ENCODE measurements at places on chromosomes 2 and 18.

DNA sequence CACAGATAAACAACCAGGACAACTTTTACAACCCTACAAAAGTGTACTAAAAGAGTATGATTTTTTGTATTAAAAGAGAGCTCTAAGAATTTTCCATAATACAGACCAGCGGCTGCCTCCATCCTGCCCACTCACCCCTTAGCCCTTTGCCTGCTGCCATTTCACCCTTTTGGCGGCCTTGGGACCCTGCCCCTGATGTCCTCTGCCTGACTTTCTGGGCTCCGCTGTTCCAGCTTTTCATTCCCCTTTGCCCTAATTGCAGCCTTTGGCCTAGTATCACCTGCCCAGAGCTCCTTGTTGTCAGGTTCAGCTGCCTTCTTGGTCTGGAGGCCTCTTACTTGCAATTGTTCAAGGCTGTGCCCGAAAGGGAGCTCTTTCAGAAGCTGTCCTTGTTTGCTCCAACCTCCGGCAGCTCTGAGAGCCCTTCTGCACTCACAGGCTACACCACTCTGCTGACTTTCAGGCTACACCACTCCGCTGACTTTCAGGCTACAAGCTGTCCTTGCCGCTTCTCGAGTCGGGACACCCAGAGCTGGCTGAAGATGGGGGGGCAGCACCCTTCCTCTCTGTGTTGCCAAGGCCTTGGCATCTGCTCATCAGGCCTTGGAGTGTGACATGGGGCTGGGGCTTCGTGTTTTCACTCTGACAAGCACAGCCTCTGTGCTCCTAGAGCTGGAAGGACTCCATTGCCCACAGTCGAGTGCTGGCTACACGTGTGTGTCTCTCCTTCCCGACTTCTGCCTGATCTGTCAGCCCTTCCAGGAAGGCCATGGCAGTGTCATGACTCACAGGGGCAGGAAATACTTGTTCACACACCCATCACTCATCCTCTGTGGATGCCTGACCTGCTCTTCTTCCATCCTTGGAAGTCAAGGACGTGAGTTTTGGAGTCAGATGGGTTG, 43.1 kb upstream of the HDAC4 start:
- DNase-seq: no peak

DNA sequence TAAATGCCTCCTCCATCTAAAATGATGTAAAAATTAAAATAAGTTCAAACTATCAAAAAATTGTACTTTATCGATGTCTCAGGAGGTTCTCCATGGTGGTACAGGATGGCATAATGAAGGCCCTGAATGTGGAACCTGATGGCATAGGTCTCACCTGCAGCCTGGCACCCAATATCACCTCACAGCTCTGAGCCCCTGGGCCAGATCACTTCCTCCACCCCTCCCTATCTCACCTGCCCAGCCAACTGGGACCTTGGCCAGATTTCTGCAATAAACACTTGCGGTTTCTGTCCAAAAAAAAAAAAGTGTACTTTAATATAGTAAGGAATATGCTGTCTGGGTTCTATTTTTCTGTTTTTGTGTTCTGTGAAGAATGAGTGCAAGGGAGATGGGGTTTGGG, 6.7 kb upstream of the RBM45 start:
- DNase-seq: no peak

DNA sequence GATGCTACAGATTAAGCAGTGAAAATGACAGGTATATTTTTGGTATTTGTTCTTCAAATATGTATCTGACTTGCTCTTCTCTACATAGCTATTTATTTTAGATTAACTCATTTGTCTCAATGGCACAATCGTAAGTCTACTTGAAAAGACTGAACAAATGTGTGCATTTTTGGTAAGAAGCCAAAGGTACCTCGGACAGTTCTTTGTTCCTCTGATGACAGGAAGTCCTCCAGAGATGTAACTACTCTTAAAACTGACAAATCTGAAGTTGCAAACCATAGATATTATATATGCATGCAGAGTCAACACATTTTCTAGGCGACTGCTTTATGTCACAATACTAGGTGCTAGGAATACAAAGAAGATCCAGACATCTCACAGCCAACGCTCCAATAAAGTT, 36.7 kb downstream of the NDUFAF7 start:
- no peak for DNase-seq

DNA sequence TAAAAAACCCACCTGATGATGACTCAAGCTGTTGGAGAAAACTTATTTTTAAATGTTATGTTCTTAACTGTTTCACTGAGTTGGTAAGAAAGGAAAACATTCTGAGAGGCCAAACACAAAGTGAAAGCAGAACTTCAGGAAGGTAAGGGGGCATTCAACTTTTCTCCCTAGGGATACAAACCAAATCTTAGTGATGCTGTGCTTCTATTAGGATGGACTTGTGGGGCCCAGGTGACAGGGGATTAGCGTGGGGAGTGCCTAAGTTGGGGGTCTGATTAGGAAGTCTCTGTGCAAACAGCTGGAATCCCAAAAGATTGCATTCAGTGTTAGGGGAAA, 18.5 kb downstream of the PDCL3 start:
- no peak for DNase-seq

GRCh38 chr2:232549655-232550353, 553 bp downstream of the TIGD1 start:
- DNase-seq: peak; percentile 8

- DNase-seq: no peak
These were observed 25.4 kb downstream of the SLC40A1 start for GRCh38 chr2:189555232-189555631.

DNA sequence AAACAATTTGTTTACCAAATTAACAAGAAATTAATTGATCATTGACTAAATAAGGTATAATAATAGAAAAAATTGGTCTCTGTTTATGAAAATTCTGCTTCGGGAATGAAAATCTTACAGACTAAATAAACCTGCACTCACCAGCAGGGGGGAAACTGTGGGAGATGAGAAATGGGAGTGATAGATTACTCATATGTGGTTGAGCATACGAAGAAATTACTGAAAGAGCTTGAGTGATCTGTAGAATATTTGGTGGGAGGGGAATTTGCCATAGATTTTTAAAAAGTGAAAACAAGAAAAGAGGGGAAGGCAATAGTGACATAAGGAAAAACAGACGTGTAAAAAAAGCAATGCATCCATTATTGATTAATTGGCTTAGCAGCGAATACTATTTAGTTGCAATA, 2.2 kb downstream of the HMSD start:
- DNase-seq: no peak

DNA sequence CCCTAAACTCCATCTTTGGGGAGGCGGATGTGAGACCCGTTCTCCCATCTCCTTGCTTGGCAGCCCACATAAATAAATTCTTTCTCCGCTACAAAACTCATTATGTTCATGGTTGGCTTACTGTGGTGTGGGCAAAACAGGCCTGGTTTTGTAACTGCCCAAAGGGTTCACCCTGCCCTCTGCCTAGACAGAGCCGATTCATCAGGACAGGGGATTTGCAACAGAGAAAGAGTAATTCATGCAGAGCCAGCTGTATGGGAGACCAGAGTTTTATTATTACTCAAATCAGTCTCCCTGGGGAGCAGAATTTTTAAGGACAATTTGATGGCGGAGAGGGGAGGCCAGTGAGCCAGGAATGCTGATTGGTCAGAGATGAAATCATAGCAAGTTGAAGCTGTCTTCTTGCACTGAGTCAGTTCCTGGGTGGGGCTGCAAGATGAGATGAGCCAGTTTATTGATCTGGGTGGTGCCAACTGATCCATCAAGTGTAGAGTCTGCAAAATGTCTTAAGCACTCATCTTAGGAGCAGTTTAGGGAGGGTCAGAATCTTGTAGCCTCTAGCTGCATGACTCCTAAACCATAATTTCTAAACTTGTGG, 8.4 kb upstream of the RNF125 start:
- no peak for DNase-seq

- DNase-seq: no peak
These were observed 55.8 kb upstream of the MGAT5 start for GRCh38 chr2:134198006-134198634.

Measured in Jurkat, Clone E6-1 (cell line).